ENCODE measurements at places on chromosomes 5 and 9. TPM values are rescaled to one million over a fixed set of nuclear protein-coding genes. Genes with fewer than 3 reads are reported as not detected.
A peak's percentile ranks its signal among the peaks of the same experiment; 100 is the strongest.

Gene CDH18
- 6.4 TPM for total RNA-seq

DNA sequence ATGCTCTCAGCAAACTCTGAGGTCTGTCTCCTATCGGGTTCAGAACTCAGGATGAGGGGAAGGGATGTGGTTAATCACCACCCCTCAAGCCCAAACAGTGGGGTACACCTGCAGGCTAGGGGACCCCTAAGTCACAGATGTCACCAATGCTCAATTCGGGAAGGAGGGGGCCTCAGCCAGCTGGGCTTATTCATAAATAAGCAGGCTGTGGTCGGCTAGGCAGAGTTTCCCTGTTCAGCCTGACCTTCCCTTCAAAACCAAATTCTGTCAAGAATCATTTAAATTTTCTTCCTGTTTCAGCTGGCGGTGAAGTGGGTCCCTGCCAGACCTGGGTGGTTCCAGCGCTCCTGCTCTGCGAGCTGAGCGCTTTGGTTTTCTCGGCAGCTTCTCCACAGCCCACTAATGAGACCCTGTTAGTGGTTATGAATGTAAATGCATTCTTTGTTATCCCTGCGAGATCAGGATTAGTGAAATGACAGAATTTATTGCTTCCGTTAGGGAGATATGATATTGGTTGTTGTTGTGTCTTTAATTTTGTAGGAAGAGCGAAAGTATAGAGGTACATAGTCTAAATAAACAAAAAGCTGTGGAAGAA lies 68.3 kb downstream of the AK8 start:
- DNase-seq: no peak

DNA sequence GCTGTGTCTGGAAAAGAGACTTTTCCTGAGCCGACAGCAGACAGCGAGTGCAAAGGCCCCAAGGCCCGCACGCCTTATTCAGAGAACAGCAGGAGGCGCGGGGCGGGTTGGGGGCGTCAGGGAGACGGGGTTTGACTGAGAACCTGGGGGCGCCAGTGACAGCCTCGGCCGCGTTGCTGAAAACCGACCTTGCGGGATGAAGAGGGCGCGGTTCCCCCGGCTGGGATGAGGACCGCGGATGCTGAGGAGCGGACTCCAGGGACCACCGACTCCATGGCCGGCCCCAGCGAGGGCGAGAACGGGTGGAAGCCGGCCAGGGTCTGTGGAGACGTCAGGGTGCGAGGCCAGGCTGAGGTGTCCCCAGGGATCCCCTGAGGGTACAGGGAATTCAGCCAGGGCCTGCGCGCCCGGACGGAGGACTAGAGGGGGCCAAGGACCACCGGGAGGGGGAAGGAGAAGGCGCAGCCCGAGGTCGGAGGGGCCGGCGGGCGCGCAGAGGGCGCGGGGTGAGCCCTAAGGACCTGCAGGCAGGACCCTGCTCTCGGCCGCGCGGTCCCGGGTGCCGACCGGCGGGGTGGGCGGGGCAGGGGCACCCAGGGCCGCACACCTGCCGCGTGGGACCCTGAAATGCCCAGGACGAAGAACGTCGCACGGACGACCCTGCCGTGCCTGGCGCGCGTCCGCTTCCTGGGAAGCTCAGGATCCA lies 837 bp upstream of the AHRR start:
- DNase-seq: peak; percentile 16

GRCh38 chr9:133733796-133734533 lies 4.2 kb downstream of the SARDH start:
- DNase-seq: peak; percentile 6

DNA sequence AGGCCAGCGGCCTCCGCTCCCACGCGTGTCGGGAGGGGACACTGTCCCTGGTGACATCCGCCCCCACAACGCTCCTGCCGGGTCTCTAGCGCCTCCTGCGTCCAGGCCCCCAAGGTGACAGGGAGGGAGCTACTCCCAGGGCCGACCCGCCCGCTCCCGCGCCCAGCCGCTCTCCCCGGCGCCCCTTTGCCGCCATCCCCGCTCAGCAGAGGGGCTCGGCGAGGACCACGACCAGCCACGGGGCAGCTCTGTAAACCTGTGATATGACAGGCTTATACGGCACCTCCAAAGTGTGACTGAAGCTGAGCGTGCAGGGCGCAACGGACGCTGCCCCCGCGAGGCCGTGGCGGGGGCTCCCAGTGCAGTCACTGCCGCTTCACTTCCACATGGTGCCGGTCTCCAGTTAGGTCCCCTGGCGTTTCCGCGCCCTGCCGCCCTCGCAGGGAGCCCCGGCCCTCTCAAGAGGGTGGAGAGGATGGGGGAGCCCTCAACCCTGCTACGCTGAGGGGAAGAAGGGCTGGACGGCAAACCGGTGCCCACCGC lies 978 bp upstream of the ADCY2 start:
- peak; percentile 67 for DNase-seq

GRCh38 chr9:124790801-124791505 lies 14.0 kb downstream of the OLFML2A start:
- no peak for DNase-seq

Data from testis (tissue), 5 donors.